ENCODE measurements at places on chromosomes 5 and 9.

DNA sequence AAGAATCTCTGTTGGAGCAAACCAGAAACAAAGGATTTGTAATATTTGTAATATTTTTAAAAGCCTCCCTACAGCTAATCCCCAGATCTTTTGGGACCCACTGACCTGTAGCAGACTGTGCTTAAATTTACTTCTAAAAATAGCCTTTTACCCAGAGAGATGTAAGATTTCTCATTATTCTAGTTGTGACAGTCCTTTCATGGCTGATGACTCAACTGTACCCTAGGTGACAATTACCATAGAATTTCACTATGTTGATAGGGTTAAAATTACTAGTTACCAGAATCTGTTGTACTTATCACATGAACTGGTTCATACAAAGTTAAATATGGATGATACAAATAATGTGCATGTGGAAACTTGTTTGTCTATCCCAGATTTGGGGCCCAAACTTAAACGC is 543.9 kb upstream of the SEMA6A start:
- DNase-seq: no peak

- no peak for DNase-seq
Measured at GRCh38 chr9:6551136-6551535, 94.4 kb downstream of the GLDC start.

GRCh38 chr5:125338440-125339174 is 592.2 kb upstream of the ZNF608 start:
- DNase-seq: no peak

- no peak for DNase-seq
Measured at GRCh38 chr9:97527626-97528528, 26.4 kb downstream of the TMOD1 start.

- no peak for DNase-seq
Measured at GRCh38 chr5:38036765-38037164, 196.9 kb upstream of the GDNF start.

GRCh38 chr5:23474315-23474714 is 33.1 kb upstream of the PRDM9 start:
- no peak for DNase-seq

DNA sequence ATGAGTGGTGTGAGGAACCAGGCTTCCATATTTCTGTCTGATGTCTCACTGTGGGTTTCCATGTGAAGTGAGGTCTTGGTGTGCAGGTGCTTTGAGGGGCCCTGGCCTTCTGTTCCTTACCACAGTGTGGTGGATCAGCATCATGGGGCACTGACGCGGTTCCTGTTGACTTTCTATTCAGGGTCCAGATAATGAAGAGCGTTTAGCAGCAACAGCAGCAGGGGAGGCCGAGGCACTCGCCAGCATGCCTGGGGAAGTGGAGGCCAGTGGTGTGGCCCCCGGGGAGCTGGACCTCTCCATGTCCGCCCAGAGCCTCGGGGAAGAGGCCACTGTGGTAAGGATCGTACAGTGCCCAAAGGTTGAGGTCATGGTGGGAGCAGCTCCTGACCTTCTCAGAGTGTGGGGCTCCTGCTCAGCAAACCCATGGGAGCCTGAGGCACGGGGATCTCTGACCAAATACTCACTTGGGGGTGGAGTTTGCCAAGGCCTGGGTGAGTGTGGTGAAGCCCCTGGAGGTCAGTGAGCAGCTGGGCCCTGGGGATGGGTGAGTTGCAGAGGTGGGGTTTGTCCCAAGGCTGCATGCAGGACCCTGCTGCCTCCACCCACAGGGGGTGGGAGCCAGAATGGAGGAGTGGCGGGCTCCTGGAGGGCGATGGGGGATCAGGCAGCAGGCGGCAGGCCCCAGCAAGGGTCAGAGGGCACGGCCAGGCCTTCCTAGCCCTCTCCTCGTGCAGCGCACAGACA is 61.2 kb downstream of the COL15A1 start:
- no peak for DNase-seq

- no peak for DNase-seq
Measured at GRCh38 chr5:66814146-66814991, 218.2 kb downstream of the MAST4 start.

DNA sequence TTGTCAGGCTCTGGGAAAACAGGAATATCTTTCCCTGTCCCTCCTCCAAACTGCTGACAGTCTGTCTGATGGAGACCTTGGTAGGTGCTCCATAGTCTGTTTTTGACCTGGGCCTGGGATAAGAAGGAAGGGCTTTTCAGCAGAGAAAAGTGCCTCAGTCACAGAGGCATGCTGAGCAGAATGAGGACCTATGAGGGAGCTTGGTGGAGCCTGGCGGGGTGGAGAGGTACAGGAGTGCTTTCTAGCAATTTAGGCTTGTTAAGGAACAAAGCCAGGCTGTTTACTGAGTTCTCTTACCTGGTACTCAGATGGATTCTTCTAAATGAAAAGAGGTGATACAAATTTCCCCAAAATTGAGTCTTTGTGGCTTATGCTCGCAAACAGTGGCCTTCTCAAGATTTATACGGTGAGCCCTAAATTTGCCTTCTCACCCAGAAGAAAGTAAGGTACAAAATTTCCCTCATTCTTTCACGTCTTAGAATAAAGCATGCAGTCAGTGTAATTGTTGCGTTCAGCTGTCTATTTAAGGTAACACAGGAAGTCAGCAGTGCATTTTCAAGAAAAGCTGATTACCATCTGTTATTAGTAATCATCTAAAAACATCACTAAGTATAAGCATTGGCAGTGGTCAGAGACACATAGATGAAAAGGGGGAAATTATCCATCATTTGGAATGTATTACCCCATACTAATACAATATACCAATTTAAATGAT is 28.6 kb upstream of the IL13 start:
- DNase-seq: no peak

- no peak for DNase-seq
Measured at GRCh38 chr5:179250561-179251225, 94.6 kb downstream of the ADAMTS2 start.

GRCh38 chr5:65708145-65708544 is 13.8 kb downstream of the SGTB start:
- no peak for DNase-seq

GRCh38 chr5:170791325-170791954 is 7.9 kb downstream of the GABRP start:
- DNase-seq: no peak

GRCh38 chr5:127979475-127979874 is 104.1 kb upstream of the SLC12A2 start:
- DNase-seq: no peak

- no peak for DNase-seq
Measured at GRCh38 chr5:99543841-99544240, 615.0 kb upstream of the CHD1 start.

- no peak for DNase-seq
Measured at GRCh38 chr9:77011973-77012821, 7.3 kb upstream of the FOXB2 start.

GRCh38 chr5:107524111-107524510 is 146.6 kb downstream of the EFNA5 start:
- DNase-seq: no peak

GRCh38 chr5:95641741-95642220 is 4.8 kb upstream of the RFESD start:
- DNase-seq: no peak

GRCh38 chr5:15549961-15550360 is 50.0 kb downstream of the FBXL7 start:
- no peak for DNase-seq

DNA sequence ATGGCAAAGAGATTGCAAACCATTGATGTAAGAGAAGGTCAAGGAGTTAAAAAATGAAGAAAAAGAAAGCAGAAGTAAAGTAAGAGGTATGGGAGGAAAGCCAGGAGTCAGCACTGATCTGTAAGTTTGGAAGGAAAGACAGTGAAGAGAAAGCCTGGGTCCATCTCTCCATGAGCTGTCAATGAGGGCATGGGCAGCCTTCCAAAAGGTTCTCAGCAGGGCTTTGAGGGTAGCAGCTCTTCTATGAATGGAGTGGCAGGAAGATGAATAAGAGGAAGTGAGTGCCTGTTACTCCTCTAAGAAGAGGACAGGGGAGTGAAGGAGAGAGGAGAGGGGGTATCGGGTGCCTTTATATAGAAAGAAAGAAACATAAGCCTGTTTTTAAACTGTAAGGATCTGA is 97.1 kb downstream of the ADCY2 start:
- DNase-seq: no peak

GRCh38 chr5:141135030-141135717 is at the start of gene PCDHB5:
PCDHB5 (plus strand) TSS chr5:141135206; CDS start chr5:141135435, 229 bp downstream.
- DNase-seq: no peak

- no peak for DNase-seq
Measured at GRCh38 chr9:136567651-136568287, 21.9 kb upstream of the NOTCH1 start.

Data from stimulated activated CD8-positive, alpha-beta memory T cell treated with anti-CD3 and anti-CD28 coated beads, Interleukin-4, amount 100 ng/mL, for 4 hours (primary cell).